Islet precursor cell (in vitro differentiated cells): ENCODE measurements at places on chromosomes 3 and 15.
A peak's percentile ranks its signal among the peaks of the same experiment; 100 is the strongest.

- peak; percentile 96 for DNase-seq
Observed at GRCh38 chr3:131361464-131362421, 19.8 kb upstream of the NUDT16 start.

GRCh38 chr15:26073430-26074333 is 210.6 kb upstream of the ATP10A start:
- no peak for DNase-seq

DNA sequence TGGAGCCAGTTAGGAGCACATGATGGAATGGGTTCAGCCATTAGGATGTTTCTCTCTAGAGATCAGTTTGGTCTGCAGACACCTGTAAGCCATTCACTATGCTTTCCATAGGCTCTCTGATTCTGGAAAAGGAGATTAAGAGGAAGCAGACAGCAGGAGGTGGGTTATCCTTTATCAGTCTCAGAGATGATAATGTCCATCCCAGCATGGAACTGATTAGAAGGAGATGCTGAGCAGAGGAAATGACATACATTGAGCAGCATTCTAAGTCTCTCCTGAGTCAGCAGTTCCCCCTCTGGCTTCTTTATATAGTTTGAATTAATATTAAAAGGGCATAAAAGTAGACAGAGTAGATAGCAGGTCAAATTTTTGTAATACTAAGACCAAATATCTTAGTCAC is 591.1 kb downstream of the GBE1 start:
- no peak for DNase-seq

DNA sequence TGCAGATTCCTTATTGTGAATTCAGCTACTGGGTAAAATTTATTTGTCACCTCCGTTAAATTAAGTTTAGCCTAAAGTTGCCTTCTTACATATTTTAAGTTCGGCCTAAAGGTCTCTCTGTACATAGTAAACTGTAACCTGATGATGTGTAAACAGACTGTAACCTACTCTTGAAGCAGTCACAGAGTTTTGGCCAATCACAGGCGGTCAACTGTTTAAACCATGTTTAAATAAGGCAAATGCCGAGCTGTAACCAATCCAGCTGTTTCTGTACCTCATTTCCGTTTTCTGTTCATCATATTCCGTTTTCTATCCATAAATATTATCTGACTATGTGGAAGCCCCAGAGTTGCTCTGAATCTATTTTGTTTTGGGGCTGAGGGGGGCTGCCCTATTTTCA is 2.4 kb upstream of the ADAMTSL3 start:
- no peak for DNase-seq

DNA sequence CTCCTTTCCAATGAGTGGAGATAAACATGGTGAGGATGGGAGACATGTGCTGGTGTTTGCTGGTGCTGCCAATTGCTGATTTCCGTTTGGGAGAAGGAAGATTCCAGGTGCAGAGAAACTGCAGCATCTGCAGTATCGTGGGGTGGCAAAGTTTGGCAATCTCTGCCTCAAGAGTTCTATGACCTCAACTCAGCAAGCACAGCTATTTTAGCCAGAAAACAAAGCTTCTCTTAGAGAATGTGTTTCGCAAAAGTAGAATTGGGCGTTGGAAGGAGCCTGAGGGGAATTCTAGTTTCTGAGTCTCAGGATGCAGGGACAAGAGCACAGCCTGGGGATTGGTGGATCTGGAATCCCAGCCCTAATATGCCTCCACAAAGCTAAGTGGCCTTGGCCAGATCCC is 18.2 kb upstream of the SHC4 start:
- DNase-seq, result peak; percentile 52

GRCh38 chr3:161310649-161311423 is 60.5 kb downstream of the SPTSSB start:
- DNase-seq, result no peak
